AG04450 (cell line): ENCODE measurements at places on chromosomes 12 and 14. TPM values are rescaled to one million over a fixed set of nuclear protein-coding genes. Genes with fewer than 3 reads are reported as not detected.

GRCh38 chr12:68887641-68888040 is 45.3 kb downstream of the CPM start:
- no peak for DNase-seq

- DNase-seq: peak; percentile 10
Observed at GRCh38 chr12:93050026-93050747, 121.1 kb upstream of the EEA1 start.

Gene GPR84
- polyA plus RNA-seq: not detected in 2 replicates

DNA sequence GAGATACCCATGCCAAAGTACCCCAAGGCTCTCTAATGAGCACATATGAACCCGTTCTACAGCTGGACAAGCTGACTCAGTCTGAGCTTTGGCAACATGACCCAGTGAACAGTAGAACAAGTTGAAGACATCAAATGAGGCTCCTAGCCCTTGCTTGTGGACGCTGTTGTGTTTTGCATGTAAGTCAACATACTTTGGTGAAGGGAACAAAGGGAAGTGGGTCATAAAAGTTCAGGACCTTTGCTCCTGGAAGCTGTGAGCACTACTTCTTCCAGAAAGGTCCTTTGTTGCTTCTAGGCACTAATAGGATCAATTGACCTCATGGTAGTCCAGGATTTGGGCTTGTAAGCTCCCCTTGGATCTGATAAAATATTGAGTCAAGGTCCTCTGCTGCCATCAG is 613.5 kb upstream of the TBX3 start:
- no peak for DNase-seq

Gene TMPRSS12
- not detected in 2 replicates for polyA plus RNA-seq

- DNase-seq: no peak
Observed at GRCh38 chr12:105240228-105240627, 4.3 kb upstream of the APPL2 start.

Gene TAC3
- polyA plus RNA-seq: 8.0 and 8.9 TPM in 2 replicates

GRCh38 chr14:42750771-42751170 is 1144.1 kb downstream of the LRFN5 start:
- DNase-seq: no peak

Gene CIT
- 6.0 and 6.3 TPM in 2 replicates for polyA plus RNA-seq

- no peak for DNase-seq
Observed at GRCh38 chr14:60655898-60656685, 6.8 kb upstream of the SIX1 start.

GRCh38 chr14:36649872-36650650 is 11.6 kb upstream of the PAX9 start:
- no peak for DNase-seq

DNA sequence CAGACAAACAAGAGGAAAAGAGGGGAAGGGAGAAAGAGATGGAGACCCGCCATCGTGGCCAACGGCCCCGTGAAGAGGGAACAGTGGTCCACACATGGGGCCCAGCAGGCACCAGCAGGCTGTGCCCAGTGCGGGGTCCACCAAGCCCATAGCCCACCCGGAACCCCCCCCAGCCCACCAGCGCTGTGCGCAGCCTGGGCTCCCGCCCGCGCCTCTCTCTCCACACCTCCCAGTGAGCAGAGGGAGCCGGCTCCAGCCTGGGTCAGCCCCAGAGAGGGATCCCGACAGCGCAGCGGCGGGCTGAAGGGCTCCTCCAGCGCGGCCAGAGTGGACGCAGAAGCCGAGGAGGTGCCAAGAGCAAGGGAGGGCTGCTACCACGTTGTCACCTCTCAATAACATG is 105.0 kb upstream of the TMTC1 start:
- no peak for DNase-seq

- DNase-seq: no peak
Observed at GRCh38 chr14:95106971-95107370, 50.4 kb downstream of the DICER1 start.

DNA sequence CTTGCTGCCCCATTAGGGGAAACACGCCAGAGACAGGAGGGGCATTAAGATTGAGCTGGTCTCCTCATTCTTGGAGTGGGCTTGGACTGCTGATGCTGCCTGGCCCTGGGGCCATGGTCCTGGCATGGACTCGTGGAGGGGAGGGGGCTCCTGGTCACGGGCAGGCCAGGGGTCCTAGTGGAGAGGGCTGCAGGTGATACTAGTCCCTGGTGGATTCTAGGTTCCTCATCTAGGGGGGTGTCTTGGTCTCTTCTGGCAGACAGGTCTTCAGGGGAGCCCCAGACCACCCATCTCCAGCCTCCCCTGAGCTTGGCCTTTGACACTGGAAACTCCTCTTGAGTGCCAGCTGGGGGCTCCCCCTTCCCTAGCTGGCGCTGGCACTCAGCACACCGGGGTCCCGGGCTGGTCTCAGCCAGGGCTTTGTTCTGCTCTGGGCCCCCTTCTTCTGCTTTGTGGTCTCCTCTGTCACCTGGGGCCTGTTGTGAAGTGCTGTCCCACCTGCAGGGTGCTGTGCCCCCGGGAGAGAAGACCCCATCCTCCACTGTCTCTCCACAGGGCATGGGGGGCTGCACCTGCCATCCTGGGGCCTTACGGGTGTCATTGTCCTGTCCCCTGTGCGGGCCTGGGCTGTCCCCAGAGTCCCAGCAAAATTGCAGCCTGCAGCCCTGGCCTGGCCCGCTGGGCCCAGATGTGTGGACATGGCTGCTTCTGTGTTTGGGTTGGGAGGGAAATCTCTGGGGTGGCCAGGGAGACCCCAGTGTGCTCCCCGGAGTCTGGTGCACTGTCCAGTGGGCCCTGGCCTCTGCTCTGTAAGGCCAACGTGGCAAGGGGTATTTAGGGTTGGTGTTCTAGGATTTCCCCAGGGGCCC is 2.3 kb downstream of the KIF26A start:
- no peak for DNase-seq

DNA sequence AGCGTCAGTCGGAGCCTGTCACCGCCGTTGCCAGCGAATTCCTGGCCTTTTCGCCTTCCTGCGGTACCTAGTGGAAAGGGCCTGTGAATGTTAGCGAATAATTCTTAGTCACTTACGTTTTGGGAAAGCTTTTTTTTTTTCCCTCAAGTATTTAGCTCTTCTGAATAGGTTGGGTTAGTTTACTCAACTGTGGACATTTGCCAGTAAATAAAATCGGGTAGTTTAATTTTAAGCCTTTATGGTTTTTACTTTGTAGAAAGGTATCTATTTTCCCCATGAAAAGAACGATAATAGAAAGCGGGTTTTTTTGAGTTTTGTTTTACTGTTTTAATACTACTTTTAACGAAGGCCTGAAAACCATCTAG is 1.7 kb downstream of the YY1 start:
- DNase-seq: no peak

- no peak for DNase-seq
Observed at GRCh38 chr14:39592116-39592789, 160.0 kb upstream of the FBXO33 start.
